ENCODE measurements at places on chromosomes 7 and 10. TPM values are rescaled to one million over a fixed set of nuclear protein-coding genes. Genes with fewer than 3 reads are reported as not detected.
A peak's percentile ranks its signal among the peaks of the same experiment; 100 is the strongest.

DNA sequence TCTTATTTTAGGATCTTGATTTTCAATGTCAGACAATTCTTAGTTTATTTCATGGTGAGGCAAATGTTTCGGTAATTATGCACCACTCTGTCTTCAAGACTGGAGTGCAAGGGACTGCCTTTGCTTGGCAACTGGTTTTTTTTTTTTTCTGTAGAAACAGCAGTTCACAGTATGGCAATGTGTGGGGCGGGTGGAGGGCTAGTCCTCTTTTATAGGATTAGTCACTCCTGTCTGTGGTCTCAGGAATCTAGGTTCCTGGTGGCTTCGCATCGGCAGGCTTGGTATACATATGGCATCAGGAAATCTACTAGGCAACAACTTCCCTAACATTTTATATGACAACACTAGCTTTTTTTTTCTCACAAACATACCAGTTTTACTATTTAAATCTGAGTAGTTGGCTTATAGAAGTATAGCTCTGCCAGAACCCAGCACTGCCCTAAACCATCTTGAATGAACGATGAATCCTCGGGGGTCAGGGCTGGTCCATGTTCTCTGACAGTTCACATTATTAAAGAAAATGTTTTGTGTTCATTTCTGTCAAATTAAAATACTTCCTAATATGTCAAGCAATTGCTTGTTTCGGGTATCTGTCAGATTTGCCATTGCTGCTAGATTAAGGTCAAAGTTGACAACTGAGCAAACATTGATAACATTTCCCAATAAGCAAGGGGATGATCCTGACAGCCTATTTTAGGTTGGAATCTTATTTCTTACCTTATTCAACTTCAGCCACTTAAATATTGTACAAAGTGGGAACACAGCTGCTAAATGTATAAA, 289.7 kb upstream of the VSTM2A start:
- peak; percentile 2 for DNase-seq

DNA sequence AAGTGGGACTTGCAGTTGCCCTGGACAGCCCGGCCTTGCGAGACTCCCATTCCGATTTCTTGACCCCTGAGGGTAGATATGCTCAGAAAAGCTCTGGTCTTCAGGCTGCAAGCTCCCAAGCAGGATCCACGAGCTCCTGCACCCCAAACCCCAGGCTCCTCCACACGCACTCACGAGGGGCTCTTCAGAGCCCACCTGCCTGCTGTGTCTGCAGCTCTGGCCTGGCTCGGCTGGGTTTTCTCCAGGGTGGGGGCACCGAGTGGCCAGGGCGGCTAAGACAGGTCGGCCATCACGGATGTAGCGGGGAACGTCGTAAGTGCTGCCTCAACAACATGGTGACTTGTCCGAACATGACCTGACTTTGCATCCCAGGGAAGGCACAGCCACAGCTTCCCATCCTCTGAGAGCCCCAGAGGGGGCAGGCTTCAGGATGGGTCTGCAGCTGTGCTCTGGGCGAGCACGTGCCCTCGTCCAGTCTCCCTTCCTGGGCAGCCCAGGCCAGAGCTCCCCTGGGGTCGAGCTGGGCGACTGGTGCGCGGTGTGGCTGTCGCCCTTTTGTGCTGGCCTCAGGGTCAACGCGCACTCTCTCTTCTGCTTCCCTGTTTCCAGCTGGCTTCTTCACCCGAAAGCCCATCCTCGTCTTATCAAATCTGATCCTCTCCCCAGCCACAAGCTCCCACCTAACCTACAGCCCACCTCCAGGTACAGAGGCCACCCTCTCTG, 415.3 kb downstream of the DNAJB6 start:
- no peak for DNase-seq

- DNase-seq, result no peak
Observed at GRCh38 chr10:32384171-32384570, 37.2 kb upstream of the EPC1 start.

DNA sequence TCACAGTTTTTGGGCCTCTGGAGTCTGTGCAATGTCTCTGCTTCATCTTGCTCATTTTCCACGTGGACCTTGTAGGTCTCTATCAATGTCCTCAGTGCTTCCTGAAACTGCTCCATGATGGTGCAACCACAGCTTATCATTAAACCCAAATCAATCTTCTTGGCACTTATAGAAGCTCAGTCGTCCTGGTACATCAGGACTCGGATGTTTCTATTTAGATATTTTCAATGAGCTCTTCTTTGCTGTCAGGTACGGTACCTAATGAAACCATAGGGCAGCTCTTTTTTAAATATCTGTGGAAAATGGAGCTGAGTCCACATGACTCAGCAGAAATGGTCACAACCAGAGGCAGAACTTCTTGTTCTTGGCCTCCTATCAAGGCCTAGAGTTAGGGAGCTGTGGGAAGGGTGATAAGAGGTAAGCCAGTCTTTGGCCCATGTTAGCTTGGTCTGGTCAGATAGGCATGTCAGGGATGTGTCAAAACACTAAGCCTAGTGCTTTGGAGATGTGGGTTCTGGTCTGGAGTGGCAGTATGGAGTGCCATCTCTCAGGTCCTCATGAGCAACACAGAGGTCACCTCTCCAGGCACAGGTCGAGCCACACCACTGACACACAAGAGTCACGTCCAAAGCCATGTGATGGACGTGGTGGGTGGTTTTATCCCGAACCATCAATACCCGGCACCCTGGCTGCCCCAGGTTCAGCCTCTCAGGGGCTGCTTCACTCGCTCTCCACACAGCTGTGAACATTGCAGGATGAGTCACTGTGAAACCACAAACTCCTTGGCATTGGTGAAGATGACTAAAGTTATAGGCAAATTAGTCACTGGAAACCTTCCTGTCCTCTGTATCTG, 87.0 kb downstream of the TBXAS1 start:
- no peak for DNase-seq

DNA sequence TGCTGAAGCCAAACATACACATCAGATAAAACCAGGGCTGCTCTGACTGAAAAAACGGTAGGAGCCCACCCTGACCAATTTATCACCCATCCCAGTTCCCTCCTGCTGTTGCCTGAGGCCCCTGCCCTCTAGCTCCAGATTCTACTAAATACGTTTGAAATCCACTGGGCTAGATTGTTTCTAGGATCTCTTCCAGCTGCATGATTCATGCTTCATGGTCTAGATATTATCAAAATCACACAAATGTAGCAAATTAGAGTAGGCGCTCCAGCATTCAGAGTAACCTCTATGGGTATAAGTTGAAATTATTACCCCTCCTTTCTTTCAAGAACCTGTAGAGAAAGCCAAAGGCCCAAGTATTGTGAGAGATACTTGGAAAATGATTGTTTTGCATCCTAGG, 151.2 kb upstream of the FAM13C start:
- DNase-seq, result no peak

Gene OR6V1
- not detected for total RNA-seq

GRCh38 chr10:72819053-72819452, 74.5 kb upstream of the OIT3 start:
- DNase-seq, result no peak

Gene GRID1
- total RNA-seq, result 0.31 TPM

DNA sequence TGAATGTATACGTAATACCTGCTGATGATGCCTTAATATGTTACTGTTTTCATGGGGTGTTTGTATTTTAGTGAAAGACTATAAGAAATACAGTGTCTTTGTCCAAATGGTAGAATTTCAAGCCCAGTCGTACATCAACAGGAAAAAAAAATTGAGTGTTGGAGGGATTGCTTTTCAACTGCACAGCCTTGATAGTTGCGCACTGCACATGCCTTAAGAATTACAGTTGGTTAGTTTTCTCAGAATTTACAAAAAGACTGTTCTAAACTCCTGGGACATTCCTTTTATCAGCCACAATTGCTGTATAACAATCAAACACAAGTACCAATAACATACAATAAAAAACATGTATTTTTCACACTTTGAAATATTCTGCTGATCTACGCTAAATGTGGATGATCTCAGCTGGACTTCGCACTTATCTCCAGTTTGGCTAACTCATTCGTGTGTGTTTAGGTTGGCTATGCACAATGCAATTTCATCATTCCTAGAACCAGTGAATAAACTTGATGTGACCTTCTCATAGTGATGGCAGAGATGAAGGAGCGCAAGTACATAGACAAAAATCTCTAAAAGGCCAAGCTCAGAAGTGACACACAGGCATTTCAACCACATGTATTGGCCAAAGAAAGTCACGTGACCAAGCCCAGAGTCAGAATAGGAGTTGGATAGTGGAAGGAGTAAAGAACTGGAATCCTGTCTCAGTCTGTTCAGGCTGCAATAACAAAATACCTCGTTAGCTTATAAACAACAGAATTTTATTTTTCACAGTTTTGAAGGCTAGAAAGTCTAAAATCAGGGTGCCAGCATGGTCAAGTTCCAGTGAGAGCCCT, 152.3 kb downstream of the IPMK start:
- DNase-seq, result no peak

GRCh38 chr7:24981171-24981951, 1.4 kb upstream of the OSBPL3 start:
- peak; percentile 57 for DNase-seq

DNA sequence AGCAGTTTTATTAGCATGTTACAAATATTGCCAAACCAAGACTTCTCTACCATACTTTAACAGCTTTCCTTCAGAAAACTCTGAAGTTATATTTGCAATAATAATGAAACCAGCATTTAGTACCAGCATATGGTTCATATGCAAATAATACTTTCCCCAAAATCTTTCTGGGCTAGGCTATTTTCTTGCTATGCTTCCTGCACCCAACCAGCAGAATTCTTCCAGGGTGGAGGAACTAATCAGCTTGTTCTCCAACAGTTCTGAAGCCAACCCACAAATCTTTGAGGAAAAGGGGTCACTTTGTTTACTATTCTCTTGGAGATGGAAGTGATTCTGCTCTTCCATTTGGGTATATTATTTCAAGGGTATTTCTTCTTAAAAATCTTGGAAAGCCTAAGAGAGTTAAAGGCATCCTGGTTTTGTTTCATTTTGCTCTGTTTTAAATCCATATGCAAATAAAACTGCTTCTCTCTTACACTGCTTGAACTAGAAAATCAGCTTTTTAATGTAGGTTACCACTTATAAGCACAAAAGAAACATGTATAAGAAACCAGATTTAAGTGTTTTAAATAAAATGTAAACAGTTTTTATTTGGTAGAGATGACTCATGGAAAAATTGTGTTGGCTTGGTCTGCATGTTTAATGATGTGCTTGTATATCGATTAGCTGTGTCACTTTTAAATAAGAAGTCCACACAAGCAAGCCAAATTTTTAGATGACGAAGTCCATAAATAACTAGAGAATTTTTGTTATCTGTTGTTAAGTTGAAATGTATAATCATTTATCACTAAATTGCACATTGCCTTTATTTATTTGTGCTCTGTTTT, 103.7 kb downstream of the HECTD2 start:
- DNase-seq, result no peak

Gene SPDYE2
- not detected for total RNA-seq

GRCh38 chr10:12417331-12417730, 68.0 kb downstream of the CAMK1D start:
- no peak for DNase-seq

DNA sequence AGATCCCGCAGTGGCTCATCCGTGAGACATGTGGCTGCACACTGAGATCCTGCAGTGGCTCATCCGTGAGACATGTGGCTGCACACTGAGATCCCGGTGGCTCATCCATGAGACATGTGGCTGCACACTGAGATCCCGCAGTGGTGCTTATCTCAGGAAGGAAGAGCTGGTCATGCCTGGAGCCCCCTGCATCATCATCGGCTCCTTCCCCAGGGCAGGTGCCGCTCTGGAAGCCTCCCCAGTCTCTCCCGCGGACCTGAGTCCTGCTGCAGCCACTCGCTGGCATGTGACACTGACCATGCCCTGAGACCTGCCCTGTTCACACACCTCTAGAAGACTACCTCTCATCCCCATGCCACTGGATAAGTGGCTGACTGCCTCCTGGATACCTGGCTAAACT, 181.3 kb downstream of the PTPRN2 start:
- DNase-seq, result no peak

Gene TFR2
- total RNA-seq, result 0.34 TPM

- peak; percentile 49 for DNase-seq
Observed at GRCh38 chr10:78907551-78908211, 161.1 kb upstream of the ZMIZ1 start.

DNA sequence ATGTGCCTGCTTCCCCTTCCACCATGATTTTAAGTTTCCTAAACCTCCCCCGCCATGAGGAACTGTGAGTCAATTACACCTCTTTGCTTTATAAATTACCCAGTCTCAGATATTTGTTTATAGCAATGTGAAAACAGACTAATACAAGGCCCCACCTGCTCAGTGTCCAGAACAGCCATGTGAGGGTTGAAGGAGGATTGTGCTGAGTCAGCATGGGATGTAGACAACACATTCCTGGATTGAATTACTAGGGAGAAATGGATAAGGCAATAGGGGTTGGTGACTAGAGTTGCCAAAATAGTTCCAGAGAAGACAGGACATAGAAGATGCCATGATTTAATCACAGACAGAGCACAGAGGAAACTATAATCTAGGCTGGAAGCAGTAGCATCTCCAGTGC, 270.3 kb downstream of the GFRA1 start:
- no peak for DNase-seq

DNA sequence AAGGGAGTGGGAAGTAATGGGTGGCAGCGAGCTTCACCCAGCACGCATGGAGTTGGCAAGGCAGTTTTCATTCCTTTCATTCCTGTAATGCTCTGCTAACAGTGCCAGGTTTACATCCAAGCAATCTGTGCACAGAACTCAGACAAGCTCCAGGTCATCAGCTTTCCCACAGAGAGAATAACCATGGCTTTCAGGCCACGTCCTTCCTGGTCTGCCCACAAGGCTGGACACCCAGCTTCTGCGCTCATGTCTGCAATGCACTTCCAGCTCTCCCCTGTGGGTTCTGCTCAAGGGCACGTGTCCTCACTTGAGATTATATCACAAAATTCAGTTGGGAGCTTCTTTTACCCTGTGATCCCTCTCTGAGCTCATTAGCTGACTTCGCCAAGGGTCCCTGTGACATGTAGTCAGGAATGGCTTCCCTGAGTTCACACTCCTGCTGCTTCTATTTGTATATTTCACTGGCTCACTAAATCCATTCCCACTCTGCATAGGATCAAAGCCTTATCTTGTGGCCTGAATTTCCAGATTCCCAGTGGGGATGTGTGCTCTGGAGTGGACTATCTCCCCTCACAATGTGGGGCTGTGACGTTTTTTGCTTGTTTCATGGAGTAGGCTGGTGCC, 18.6 kb downstream of the AKR1C2 start:
- DNase-seq, result no peak

DNA sequence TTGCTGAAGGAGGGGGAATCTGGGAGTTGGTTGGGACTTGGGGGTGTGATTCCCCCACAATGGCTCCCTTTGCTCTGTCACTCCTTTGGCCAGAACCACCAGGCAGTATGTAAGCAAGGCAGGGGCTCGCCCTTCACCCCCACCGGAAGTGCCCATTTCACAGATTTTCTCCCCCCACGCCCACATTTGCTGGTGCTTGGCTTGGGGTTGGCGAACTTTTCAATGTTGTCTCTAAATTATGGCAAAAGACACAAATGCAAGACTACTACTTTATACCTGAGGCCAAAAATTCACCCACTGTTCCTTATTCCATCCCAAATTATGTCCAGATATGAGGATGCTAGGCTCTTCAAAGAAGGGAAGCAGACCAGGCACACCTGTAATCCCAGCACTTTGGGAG, 24.5 kb downstream of the RBAK start:
- no peak for DNase-seq
